ENCODE measurements at places on chromosomes 5 and 9.

DNA sequence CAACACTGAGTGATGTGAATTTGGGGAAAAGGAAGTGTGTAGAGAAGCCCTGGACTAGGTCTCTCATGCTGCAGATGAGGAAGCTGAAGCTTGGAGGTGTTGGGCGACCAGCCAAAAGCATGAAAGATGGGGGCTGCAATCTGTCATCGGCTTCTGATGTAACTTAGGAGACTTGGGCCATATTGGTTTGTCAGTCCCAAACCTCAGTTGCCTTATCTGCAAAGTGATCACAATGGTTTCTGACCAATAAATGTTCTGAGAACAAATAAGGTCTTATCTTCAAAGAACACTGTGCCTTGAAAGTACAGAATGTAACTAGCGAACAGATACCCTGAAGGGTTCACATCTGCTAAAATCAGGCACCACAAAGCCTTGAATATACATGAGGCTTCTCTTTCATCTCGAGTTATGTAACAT lies 198.4 kb upstream of the NR3C1 start:
- no peak for DNase-seq

DNA sequence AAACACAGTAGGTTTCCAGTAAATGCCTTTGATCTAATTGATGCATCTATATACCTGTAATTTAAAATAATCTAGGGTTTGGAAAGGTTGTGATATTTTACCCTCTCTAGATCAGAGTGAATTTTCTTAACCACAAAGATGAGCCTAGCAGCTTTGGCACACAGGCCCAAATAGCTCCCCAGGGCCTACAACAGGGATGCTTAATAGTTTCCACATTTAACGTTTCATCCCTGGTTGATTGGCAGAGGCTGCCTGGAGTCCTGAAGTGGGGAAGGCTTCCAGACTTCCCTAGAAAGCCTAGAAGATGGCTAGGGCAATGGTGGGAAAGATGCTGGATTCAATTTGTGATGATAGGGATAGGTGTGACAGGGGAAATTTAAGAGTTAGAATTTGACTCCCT lies 206.6 kb downstream of the NSG2 start:
- no peak for DNase-seq

DNA sequence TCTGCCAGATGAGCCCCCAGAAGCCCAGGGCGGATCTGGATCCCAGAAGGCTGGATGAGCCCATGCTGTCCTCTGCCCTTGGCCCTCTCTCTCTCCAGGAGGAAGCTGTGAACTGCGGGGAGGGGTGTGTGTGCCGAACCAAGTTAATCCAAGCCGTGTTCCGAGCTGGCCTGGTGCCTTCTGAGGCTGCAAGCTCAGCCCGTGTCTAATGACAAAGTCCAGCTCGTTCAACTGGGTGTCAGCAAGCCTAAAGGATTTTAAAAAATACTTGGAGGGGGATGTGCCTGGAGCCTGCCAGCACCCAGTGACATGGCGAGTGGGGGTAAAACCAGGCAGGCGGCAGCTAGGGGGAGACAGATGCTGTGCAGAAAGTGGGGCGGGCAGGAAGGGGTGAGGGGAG lies 8.0 kb downstream of the STC2 start:
- no peak for DNase-seq

DNA sequence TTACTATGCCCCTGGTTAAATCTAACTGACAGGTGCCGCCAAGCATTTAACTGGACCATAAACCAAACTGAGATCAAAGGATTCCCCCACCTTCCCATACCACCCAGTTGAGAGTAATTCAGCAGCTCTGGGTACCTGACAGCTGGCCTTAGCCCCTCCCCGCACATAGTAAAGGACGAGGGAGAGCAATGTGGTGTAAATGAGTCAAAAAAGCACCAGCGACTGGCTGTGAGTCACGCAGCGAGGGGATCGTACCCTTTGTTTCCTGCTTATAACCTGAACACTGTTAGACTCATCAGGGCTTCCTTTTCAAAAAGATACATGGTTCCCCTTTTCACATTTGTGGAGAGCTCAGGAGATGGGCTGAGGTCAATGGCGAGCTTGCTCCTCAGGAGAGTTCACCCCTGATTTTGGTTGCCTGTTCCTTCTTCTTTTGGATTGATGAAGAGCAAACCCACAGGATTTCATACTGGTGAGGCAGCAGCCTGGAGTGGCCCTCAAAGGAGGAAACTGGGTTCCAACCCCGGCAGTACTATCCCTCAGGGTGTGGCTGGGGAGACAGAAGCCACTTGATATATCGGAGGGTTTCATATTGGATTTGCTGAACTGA lies 71.5 kb downstream of the ANKRD33B start:
- peak; percentile 30 for DNase-seq

DNA sequence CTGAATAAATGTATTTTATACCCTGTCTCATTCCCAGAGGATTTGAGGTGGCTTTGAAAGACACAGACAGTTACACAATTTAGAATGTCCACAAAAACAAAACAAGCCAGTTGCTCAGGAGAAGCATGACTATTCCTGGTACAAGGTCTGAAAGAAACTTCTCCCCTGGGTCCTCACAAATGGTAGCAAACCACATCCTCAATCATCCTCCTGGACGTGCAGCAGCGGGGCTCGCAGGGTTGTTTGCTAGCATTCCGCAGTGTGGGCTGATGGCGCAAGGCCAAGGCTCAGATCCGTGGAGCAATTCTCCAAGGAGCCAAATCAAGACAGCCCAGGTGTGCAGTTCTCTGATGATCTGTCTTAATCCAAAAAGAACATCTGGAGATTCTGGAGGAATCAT lies 210.3 kb downstream of the ACTL7B start:
- no peak for DNase-seq

- no peak for DNase-seq
Measured at GRCh38 chr9:136621734-136622093, 41.0 kb upstream of the EGFL7 start.

- no peak for DNase-seq
Measured at GRCh38 chr9:10168241-10168640, 444.6 kb downstream of the PTPRD start.

DNA sequence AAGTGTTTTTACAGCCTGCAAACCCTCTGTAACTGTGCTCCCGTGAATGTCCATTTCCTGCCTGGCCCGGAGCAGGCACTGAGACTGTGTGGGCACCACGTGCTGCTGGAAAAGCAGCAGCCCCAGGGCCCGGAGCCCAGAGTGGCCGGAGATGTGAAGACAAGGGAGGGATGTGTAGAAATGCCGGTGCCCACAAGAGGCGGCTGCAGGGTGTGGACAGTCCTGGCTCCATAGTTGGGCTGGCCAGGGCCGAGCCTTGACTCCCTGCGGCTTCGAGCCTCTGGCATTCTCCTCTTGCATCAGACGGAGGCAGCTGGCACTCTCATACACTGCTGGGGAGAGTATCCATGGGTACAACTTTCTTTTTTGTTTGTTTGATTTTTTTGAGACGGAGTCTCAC lies 13.2 kb upstream of the GFPT2 start:
- DNase-seq, result no peak

DNA sequence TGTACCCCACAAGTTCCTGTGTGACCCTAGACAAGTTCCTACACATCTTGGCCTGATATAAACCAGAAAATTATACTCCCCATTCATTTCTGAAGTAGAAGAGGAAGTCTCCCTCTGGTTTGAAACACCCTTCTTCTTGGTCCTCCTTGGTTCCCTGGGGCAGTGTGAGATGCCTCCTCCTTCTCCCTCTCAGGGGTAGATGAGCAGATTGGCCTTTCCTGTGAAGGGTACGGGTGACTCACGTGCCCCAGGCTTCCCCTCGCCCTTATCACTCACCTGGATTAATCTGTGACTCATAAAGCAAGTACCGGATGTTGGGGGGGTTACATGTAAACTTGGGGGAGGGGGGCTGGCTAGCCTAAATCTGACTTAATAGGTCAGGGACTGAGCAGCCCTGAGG lies 11.1 kb upstream of the AQP3 start:
- DNase-seq, result peak; percentile 50

DNA sequence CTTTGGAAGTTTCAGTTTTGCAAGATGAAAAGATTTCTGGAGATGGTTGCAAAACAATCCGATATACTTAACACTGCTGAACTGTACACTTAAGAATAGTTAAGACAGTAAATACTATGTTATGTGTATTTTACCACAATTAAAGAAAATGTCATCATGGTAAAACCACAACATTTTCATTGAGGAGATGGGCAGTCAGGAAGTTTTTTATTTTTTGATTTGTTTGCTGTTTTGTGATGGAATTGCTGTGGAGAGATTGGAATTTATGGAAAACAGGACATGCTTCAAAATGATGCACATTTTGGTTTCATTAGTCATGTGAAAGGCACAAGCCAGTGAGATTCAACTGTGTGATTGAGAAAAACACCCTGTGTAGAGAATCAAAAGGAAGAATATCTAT lies 90.5 kb upstream of the AGXT2 start:
- DNase-seq, result no peak

DNA sequence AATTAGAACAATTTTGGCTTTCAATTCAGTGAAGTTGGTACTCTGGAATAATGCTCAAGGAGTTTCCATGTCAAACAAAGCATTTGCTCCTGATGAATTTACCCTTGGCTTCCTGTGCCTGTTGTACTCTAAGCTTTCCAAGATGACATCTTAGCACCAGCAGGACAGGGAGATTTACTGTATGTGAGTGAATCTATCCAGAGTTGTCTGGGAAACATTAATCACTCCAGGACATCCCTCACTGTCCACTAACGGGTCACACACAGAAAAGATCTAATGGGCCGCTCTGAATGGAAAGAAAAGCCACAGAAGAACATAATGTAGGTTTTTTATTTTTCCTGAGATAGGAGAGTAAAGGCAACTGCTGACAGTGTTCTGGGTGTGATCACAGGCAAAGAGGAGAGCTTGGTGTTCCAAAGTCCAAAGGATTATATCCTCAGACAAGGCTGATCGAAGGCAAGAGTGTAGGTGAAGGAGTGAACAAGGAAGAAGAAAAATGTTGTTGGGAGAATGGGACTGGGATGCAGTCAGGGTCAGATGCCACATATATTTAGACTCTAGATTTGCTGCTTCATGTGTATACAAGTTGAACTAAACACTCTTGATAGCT lies 167.7 kb upstream of the RPS23 start:
- DNase-seq, result no peak

DNA sequence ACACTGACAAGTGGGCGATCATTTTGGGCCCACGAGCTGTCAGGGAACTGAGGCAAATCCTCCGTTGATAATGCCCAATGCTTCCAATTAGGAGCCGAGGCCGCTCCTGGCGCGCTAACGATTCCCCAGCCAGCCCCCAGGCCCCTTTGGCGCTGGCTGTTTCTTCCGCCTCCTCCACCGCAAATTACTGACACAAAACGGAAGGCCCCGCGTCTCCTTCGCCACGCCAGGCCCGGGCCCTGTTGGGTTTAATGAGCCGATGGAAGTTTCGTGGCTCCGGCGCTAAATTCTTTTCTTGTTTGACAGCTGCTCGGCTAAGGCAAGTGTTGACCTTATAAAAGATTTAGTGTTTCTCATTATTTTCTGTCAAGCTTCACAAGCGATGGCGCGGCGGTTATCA lies 25.7 kb upstream of the BARHL1 start:
- DNase-seq, result no peak

DNA sequence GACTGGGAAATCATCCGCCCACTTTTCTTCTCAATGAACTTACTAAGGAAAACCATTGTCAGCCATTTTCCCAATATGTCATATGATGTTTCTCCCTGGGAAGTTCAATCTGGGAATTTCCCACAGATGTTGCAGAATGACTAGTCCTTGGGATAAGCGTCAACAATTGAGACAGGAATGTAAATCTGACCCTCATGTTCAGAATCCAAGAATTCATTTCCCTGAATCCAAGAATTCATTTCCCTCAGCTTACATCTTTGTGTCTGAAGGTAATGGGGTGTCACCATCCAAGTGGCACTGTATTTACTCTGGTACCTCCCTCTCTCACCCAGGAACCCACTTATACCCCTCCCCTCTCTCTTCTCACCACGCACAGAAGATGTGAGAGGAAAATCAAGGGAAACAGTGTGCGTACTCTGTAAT lies 7.4 kb downstream of the KLF9 start:
- no peak for DNase-seq

- DNase-seq, result no peak
Measured at GRCh38 chr5:35101016-35101415, 53.3 kb upstream of the AGXT2 start.

DNA sequence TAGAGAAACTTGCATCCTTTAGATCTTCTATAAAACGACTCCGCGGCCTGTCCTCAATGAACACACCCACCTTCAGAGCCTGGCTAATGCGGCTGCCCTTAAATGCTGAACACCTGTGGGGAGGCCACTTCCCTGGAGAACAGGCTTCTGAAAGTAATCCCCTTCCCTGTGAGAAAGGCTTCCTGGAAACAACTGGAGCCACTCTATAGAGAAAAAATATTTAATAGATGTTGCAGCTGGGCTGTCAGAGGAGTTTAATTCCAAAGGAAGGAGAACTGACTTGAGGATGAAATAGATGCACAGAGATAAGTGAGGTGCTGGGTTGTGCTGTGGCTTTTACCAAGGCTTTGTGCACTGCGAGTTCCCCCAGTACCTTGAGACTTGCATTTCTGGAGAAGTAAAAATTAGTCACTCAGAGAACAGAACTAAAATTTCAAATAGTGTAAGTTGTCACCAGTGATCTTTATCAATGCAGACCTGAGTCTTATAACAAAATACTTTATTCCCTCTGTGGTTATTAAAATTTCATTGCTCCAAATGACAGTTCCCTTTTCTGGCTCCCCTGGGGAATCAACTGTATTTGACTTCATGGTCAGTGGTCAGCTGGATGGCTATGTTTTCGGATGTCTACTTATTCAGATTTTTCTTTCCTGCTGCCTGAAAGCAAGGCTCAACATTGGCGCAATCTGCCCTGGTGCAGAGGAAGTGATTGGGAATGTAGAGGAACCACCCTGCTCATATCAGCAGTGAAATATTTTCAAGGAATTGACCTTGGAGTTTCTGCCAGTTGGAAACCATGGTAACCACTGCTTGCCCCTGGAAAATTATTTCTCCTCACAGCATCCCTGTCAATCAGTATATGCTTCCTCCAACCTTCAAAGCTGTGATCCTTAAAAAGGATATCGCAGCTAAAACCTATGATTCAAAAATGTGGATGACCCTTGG lies 238.8 kb downstream of the SMARCA2 start:
- DNase-seq, result no peak

GRCh38 chr9:26754509-26755164 lies 138.0 kb downstream of the CAAP1 start:
- no peak for DNase-seq

GRCh38 chr5:35247648-35248034 lies 17.4 kb upstream of the PRLR start:
- no peak for DNase-seq

DNA sequence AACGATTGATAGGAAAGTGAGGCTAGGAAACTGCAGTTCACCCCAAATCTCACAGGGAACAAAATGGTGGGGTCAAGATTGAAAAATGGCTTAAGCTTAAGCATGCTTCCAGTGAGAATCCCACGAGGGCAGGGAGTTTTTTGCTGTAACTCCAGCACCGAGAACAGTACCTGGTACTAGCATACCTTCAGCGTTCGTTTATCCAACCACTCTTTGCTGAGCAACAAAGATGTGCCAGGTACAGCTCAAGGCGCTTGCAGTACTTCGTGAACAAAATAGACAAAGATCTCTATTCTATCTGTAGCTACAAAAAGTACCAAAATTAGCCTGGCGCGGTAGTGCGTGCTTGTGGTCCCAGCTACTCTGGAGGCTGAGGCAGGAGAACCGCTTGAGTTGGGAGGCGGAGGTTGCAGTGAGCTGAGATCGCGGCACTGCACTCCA lies 778 bp upstream of the PPP6C start:
- no peak for DNase-seq

GRCh38 chr5:124972703-124973102 lies 226.3 kb upstream of the ZNF608 start:
- DNase-seq, result no peak
